ENCODE measurements at places on chromosomes 4 and X.
A peak's percentile ranks its signal among the peaks of the same experiment; 100 is the strongest.

DNA sequence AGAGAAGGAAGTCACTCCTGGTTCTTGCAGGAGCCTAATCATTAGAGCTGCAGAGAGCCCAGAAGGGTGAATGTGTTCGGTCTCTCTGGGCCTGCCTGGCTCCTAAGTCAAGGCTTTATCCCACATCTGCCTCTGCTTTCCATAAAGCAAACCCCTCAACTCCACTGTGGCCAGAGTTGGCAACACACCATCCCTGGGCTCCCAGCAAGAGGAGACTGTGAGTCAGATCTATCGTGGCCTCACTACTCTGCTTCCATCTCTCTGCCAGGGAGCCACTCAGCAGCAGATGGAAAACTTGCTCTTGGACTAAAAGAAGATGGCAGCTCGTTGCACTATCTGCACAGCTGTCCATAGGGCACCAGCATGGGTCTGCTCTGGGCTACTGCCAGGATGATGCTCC, 348.2 kb downstream of the FBXW7 start:
- DNase-seq, result no peak

- peak; percentile 2 for DNase-seq
Observed at GRCh38 chrX:40877887-40878286, 142.5 kb upstream of the MED14 start.

DNA sequence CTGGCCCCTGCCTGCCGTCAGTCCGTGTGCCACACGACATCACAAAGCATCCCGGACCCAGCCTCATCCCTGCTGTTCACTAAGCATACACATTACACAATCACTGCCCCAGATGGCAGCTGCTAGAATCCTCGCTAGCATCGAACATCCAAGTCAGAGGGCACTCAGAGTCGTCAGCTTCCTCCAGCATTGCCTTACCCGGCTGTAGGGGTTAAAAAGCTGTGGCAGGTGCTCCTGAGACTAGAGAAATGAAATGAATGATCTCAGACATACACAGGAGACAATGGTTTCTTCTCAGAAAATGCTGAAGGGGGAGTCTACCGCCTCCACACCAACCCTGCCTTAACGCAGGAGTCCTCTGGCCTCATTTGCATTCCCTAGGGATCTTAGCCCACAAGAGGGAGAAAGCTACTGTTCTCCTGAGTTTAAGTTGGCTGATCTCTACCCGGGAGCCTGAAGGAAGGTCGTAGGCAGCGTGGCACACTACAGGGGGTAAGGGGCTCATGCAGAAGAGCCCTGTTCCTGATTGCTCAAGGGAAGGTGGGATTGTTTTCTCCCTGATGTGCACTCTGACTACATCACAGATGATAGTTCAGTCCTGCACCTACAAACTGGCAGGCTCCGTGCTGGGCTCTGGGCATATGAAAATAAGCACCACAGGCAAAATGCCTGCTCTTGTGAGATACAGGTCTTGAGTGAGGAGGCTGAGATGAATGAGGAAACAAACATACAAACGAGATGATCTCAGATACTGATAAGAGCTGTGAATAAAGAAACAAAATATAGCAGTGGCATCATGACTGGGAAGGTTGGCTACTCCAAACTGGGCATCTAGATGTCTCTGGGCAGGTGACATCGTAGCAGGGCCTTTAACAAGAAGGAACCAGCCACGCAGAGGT, 2.6 kb upstream of the KIAA0232 start:
- DNase-seq, result no peak

- DNase-seq, result no peak
Observed at GRCh38 chr4:2286904-2287593, 25.1 kb upstream of the MXD4 start.

DNA sequence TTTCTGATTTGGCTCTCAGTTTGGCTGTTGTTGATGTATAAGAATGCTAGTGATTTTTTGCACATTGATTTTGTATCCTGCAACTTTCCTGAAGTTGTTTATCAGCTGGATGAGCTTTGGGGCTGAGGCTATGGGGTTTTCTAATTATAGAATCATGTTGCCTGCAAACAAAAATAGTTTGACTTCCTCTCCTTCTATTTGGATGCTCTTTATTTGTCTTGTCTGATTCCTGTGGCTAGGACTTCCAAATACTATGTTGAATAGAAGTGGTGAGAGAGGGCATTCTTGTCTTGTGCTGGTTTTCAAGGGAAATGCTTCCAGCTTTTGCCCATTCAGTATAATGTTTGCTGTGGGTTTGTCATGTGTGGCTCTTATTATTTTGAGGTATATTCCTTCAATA, 734.7 kb upstream of the FAM241A start:
- no peak for DNase-seq

GRCh38 chrX:134239016-134239415, 2.0 kb downstream of the CCDC160 start:
- DNase-seq, result no peak

- DNase-seq, result no peak
Observed at GRCh38 chrX:123217077-123217476, 33.0 kb downstream of the GRIA3 start.

DNA sequence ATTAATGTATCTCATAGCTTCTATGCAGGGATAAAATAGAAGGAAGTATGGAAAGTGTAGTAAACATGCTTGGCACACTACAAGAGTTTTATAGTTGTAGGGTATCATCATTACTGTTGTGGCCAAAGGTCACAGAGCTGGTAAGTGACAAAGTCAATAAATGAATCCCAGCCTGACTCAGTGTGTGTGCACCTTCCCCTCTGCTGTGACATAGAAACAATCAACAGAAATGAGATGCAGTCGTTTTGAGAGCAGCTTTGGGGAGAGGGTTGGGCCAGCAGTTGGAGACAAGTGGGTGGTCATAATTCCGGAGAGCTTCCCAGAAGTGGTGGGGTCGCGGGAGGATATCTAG, 82.4 kb upstream of the RBPJ start:
- peak; percentile 86 for DNase-seq

DNA sequence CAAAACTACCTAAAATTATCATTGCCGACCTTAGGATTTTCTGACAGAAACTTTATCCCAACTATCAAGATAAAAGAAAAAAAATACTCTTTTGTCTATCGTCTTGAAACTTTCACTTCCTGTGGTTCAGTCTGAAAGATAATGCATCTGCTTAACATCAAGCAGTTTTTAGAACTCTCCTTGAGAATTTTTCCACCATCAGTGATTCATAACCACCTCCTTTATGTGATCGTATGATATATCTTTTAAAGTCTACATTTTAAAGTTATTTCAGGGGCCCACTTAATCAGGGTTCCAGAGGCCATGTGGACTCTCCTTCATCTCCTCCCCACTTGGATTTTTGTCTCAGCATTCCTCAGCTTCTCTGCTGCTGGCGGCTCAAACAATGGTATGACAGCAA, 272.8 kb upstream of the TENM3 start:
- DNase-seq, result no peak

DNA sequence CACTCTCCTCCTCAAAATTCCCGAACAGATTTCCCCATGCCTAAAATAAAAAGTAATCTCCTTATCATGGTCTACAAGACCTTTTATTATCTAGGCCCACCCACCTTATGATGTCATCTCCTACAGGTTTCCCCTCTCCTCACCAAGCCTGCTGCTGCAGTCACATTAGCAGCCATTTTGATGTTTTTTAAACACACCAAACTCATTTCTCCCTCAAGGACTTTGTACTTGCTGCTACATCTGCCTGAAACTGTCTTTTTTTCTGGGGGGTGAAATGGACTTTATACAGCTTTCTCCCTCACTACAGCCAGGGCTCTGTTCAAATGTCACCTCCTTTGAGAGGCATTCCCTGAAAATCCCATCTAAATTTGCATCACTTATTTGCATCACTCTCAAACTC, 90.2 kb upstream of the TAB3 start:
- no peak for DNase-seq

DNA sequence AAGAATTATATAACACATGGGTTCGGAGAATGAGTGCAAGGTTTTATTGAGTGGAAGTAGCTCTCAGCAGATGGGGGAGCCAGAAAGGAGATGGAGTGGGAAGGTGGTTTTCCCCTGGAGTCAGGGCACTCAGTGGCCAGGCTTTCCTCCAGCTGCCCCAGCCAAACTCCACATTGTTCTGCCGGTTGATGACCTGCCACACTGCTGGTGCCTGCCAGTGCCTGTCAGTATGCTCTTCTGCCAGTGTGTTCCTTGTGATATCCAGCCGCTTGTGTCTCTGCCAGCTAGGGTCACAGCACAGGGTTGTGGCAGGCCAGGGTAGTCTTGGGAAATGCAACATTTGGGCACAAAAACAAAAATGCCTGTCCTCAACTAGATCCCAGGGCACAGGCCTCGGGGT, 604.8 kb upstream of the TECRL start:
- no peak for DNase-seq

DNA sequence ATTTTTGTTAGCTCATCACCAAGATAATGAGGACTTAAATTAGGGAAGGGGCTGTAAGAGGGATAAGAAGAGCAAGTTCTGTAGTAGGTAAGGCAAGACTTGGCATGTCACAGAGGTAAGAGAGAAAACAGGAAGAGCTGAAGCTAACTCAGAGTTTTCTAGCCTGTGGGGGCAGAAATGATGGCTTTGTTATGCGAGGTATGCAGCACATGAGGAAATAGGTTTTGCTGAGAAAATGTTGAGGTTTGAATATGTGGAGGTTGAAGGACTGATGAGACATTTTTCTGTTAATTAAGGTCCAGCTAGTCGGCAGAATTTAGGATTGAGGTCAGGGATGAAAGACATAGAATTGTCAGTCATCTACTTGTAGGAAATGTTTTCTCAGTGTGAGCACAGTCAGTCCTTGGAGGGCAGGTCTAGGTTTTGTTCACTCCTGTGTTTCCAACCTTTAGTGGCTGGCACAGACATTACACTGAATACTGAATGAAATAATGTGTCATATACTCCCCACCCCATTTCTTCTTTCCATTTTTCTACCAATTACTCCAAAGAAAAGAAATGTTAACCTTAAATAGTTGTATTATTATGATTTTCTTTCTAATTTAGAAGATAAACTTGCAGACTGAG, 154.0 kb upstream of the AADAT start:
- DNase-seq, result no peak

DNA sequence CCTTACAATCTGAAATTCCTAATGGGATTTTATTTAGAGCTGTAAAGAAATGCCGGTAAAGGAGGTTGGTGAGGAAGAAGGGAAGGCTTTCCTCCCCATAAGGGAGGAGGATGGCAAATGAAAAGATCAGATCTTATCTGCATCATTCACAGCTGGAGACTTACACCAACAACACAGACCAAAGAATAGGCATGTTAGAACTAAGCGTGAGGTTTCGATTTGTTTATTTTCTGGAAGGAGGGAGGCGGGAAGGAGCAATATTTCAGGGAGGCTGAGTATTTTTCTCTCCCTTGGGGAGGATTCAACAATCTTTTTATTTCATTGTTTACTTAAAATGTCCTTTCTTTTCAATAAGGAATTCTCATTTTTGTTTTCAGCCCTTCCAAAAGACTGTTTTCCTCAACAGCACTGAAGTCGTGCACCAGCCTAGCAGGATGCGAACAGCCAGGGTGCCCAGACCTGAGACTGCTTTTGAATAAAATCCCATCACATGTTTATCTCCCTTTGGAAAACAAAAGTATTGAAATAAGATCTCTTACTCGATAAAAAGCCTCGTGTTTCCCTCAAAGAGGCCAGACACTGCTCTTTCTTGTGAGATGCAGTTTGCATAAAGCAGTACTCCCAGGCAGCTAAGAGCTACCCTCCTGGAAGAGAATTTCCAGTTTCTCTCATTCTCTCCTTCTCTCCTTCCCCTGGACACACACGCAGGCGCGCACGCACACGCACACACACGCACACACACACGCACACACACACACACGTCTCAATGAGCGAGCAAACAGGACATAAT, 236.1 kb downstream of the MGST2 start:
- DNase-seq, result peak; percentile 28

DNA sequence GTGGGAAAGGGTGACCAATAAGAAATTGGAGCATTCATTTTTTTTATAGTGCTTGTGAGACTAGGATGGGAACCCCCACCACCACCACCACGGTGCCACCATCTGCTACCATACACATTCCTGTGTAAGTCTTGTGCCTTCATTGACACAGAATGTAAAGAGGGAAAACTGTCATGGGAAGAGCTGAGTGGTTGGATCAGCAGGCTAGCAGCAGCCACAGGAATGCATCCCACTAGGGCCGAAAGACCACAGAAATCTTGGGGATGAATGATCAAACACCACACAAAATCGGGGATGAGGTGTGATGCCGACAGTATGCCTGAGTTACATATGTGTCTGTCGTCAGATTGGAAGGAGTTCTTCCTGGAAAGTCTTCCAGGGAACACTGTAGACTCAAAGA, 69.2 kb downstream of the SRPX start:
- no peak for DNase-seq

Data from NCI-H1105 treated with DMSO at 0.1 percent for 48 hours (cell line).